Stimulated activated CD8-positive, alpha-beta memory T cell treated with anti-CD3 and anti-CD28 coated beads, Interleukin-4, amount 100 ng/mL, for 1 hour (primary cell): ENCODE measurements at places on chromosomes 1 and 21.

DNA sequence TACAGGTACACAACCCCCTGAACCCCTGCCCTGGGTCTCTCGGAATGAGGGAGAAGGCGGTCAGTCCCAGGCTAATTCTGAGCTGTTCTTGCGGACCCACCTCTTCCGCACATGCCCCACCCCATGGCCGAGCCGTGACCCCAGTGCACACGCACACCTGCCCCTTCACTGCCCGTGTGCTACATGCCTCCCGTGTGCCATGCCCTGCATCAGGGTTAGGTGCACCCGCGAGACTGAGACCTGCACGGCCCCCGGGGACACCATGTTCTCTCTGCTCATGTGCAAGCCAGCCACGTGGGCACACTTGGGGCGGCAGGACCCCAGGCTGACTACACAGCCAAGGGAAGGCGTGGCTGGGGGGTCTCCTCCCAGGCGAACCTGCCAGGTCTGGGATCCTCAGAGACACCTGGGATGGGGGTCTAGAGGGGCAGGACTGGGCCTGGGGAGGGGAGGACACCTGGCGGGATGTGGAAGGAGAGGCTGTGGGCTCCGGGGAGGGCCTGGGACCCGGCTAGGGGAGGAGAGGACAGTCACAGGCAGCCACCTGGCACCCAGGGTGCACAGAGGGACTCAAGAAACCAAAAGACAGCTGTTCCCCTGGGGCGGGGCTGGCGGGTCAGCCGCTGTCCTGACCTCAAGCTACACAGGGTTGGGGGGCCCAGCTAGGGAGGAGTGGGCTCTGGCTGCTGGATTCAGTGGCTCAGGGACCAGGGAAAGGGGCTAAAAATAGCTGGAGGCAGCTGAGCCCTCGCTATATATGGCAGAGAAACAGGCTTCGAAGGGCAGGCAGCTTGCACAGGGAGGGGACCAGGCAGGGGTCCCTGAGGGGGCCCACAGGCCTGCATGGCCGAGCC lies 133.4 kb downstream of the CASZ1 start:
- DNase-seq, result no peak

- no peak for DNase-seq
Measured at GRCh38 chr1:6500544-6501278, 9.2 kb upstream of the PLEKHG5 start.

DNA sequence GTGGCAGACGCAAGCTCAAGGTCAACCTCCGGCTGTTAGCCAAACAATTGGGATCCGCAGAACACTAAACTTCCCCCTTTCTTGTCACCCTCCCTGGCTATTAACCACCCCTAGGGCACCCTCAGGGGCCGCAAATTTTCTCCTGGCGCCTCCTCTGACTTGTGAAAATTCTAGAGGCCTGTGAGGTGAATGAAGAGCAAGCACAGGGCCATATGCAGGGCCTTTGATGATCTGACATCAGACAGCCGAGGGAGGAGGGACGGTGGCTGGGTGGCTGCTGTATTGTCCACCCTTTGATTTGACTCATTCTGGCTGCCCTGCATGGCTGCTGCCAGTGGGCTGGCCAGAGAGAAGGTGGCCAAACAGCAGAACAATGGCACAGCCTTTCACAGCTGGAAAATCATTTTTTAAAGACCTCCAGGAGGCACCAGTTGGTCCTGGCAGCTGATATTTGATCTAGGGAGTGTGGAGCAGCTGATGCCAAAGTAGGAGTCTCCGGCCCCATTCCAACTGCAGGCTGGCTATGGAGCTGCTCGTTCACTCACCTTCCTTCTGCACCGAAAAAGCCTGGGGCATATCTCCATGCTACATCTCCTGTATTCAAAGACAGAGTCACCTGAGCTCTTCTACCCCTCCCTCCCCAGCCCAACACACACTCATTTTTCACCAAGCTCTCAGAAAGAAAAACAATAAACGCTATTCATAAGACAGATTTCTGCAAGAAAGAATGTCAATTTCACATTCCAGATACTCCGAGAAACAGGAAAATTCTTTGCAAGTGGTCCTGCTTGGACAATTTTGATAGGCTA lies 44.9 kb upstream of the BARHL2 start:
- no peak for DNase-seq

GRCh38 chr1:226946285-226946684 lies 6.2 kb downstream of the COQ8A start:
- DNase-seq, result no peak

DNA sequence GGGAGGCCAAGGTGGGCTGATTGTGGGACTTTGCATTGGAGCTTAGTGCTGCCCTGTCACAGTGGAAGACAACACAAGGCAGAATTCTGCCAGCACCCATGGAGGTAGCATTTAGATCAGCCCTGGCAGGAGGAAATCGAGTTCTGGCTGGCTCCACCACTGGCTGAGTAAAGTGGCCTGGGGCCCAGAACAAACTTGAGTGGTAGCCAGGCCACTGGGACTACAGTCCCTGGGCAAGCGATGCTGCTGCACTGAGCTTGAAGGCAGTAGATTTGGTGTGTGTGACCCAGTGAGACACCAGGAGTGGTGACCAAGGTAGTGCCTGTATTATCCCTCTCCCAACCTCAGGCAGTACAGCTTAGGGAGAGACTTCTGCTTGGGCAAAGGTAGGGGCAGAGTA lies 22.5 kb upstream of the UHMK1 start:
- DNase-seq, result no peak

- DNase-seq, result no peak
Measured at GRCh38 chr1:7826363-7826762, 26.5 kb downstream of the UTS2 start.

DNA sequence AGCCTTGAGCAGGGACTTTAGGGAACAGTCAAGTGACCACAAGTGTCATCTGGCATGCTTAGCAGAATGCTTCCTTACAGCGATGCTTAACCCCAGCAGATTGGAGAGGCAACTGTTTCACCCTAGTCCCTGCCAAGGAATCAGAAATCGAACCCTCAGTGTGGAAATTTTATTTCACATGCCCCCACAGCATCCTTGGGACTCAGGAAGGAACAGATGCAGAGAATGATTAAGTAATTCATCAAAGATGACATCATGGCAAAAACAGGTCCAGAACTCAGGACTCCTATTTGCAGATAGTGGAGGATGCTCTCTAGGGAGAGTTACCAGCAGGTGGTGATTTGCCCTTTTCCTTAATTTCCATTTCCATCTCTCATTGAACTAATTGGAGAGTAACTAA lies 333.0 kb upstream of the KAZN start:
- DNase-seq, result no peak
